ENCODE measurements at places on chromosomes 6 and 20.
A peak's percentile ranks its signal among the peaks of the same experiment; 100 is the strongest.

GRCh38 chr6:15573384-15573783 is 89.4 kb downstream of the DTNBP1 start:
- DNase-seq, result no peak

GRCh38 chr20:58751979-58752378 is 59.4 kb downstream of the NPEPL1 start:
- DNase-seq, result no peak

GRCh38 chr20:24131684-24132083 is 143.1 kb upstream of the GGTLC1 start:
- no peak for DNase-seq

DNA sequence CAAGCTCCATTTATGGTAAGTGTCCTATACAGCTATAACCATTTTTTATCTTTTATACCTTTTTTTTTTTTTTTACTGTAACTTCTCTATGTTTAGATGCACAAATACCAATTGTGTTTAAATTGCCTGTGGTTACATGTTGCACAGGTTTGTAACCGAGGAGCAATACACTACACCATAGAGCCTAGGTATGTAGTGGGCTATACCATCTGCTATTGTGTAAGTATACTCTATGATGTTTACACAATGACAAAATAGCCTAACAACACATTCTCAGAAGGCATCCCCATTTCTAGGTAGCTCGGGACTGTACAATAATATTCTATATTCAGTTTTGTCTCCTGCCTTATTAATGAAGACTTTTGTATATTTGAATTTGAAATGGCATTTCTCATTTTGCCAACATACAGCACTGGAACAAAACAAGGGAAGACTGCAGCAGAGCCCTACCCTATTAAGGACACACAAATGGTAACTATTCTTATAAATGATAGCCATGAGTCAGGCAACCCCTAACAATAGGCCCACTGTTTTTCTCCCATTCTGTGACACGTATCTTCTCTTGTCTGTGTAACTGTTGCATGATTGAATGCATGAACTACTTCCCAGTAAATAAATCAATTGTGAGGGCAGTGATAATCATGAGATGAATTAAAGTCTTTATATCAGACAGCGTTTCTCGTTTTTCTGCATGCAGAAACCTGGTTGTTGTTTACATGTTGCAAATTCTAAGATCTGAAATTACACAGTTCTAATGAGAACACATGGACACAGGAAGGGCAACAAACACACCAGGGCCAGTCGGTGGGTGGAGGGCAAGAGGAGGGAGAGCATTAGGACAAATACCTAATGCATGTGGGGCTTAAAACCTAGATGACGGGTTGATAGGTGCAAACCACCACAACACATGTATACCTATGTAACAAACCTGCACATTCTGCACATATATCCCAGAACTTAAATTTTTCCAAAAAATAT is 173.9 kb downstream of the EPM2A start:
- no peak for DNase-seq

- no peak for DNase-seq
Measured at GRCh38 chr6:84508981-84509380, 255.4 kb downstream of the TBX18 start.

DNA sequence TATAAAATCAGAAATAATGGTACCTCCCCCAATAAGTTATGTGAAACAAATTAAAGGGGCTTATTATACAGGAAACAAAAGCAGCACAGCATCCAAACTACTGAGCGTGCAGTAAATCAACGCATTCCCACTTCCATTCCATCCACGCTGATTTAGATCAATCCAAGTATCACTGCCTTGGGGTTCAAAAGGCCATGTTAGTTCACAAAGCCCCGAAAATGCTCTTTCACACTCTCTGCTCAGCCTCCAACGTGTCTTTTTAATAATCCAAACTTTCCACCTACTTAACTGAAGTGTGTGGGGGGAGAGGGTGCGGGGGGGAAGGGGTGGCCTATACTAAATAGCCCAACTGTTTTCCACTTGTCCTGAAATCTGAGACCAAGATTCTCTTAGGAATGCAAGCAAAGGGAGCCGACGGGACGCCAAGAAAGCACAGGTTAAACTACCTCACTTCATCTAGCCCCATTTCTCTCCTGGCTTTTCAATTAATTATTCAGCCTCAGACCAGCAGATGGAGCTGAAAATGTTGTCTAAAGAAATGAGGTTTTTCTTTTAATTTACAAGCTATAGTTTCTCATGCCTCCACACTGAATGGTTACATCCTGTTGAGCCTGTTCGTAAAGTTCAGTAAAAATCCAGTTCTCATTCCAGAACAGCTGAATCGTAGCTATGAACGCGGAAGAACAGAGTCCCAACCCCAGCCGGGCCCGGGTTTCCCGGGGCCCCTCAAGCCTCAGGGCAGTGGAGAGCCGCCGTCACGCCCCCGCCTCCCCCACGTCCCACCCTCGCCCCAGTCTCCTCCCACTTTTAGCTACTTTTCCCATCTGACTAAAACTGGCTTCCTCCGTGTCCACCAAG is 1.0 kb upstream of the NXT1 start:
- DNase-seq, result peak; percentile 67

GRCh38 chr6:35044761-35045421 is 96.2 kb downstream of the TCP11 start:
- DNase-seq, result no peak

DNA sequence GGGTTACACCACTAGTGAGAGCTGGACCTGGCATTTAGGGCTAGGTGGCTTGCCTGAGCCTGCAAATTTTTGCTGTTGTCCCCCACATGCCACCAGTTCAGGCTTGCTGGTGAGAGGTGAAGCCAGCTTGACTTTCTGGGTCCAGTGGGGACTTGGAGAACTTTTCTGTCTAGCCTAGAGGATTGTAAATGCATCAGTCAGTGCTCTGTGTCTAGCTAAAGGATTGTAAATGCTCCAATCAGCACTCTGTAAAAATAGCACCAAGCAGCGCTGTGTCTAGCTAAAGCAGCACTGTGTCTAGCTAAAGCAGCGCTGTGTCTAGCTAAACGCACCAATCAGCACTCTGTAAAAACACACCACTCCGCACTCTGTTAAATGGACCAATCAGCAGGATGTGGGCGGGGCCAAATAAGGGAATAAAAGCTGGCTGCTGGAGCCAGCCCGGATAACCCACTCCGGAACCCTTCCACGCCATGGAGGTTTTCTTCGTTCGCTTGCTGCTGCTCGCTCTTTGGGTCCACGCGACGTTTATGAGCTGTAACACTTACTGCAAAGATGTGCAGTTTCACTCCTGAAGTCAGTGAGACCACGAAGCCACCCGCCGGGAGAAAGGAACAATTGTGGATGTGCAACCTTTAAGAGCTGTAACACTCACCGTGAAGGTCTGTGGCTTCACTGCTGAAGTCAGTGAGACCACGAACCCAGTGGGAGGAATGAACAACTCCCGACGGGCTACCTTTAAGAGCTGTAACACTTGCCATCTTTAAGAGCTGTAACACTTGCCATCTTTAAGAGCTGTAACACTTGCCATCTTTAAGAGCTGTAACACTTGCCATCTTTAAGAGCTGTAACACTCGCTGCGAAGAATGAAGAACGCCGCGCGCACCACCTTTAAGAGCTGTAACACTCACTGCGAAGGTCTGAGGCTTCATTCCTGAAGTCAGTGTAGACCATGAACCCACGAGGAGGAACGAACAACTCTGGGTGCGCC is 27.3 kb downstream of the GMPR start:
- DNase-seq, result no peak

DNA sequence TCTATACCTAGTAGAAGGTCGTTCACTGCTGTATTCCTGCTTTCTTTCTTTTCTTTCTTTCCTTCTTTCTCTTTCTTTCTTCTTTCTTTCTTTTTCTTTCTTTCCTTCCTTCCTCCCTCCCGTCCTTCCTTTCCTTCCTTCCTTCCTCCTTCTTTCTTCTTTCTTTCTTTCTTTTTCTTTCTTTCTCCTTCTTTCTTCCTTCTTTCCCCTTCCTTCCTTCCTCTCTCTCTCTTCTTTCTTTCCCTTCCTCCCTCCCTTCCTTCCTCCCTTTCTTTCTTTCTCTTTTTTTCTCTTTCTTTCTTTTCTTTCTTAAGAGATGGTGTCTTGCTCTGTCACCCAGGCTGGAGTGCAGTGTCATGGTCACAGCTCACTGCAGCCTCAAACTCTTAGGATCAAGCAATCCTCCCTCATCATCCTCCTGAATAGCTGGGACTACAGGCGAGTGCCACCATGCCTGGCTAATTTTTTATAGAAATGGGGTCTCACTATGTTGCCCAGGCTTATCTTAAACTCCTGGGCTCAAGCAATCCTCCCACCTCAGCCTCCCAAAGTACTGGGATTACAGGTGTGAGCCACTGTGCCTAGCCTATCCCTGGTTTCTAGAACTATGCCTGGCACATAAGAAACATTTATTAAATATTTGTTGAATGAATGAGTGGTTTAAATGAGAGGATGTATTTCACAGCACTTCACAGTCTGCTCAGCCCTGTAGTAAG is 2.6 kb upstream of the DNPH1 start:
- no peak for DNase-seq

GRCh38 chr6:12414096-12414675 is 124.0 kb downstream of the EDN1 start:
- DNase-seq, result no peak

DNA sequence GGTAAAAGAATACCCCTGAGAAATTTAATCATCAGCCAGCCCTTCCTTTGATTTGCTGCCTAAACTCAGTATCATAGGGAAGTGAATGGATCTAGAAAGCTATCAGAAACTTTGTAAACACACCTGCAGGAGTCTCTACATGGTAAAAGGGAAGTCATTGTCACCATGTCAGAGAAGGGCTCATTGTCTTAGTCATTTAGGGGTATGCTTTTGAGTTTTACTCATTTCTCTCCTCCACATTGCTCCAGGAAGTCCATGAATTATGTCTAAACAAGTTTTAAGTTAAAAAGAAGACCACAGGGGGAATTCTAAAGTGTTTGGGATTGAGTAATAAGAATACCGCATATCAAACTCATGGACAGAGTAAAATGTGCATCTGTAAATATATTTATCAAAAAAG is 2.5 kb downstream of the SLC17A1 start:
- DNase-seq, result no peak

- no peak for DNase-seq
Measured at GRCh38 chr6:53361549-53362031, 12.8 kb upstream of the ELOVL5 start.

GRCh38 chr20:19977373-19977770 is 39.8 kb upstream of the NAA20 start:
- no peak for DNase-seq

DNA sequence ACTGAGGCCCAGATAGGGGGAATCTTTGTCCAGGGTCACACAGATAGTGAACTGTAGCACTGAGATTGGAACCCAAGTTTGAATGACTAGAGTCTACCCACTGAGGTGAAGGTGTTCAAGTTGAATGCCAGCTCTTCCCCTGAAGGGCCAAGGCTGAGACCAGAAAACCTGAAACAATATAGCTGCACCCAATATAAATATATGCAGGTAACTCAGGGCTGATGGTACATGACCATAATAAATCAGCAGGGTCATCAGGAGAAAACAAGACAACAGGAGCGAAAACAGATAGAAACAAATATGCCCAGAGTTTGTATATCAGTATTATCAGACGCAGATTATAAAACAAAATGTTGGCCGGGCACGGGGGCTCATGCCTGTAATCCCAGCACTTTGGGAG is 4.0 kb upstream of the RBCK1 start:
- DNase-seq, result no peak

DNA sequence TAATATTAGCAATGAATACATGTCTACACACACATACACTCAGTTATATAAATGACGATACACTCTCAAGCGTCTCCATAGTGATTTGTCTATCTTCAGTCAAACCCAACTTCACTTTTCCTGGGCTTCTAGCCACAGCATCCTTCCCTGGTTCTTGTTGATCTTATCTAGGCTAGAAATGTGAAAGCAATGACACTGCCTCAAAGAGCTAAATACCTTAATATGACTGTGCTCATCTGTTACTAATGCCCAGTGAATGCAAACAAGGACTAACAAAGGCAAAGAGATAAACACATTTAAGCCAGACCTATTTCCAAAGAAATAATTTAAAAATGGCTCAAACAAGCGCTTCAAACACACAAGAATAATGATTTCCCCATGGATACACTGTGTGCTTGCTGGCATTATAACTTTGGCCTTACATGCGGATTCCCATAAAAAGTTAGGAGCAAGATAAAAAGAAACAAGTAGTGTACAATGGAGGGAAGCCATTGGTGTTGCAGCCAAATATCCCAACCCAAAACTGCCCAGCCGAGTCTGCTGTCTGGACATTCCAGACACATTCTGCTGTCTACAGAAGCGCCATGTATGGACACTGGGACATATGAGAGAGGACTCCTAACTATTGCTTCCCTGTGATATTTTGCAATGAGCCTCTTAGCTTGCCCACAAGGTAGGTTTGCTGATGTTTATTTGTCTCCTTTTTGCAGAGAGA is 19.5 kb upstream of the DAAM2 start:
- no peak for DNase-seq

- DNase-seq, result no peak
Measured at GRCh38 chr6:143248359-143248758, 187.7 kb downstream of the AIG1 start.

DNA sequence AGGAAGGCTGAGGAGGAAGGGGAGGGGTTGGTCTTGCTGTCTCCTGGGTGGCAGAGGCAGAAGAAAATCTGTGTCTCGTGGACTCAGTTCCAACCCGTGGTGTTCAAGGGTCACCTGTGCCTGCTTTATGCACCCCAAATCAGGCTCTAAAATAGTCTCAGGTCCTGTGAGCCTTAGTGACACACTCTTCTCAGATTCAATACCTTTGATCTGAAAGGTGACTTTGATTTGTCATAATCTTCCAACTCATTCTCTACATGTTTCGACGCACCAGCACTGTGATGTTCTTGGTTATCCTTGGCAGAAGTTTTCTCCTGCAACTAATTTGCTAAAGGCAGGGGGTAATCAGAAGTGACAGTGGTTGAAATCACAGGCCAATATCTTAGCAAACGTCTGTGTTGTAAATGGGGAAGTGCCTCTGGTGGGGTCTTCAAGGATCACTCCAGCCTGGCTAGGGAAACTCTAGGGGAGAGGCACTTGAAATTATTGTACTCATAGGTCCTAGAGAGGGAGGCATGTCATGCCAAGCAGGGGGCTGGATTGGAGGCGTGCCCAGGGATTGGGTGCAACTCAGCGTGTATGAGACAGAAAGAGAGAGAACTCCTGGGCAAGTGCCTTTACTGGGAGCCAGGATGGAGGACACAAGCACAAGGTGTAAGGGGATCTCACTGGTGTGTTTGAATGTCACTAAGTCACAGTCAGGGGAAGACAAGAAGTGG is 19.0 kb upstream of the PRND start:
- DNase-seq, result no peak

- DNase-seq, result no peak
Measured at GRCh38 chr6:116447496-116448011, 13.6 kb upstream of the CALHM6 start.

- DNase-seq, result no peak
Measured at GRCh38 chr6:144395014-144395413, 109.9 kb downstream of the UTRN start.

DNA sequence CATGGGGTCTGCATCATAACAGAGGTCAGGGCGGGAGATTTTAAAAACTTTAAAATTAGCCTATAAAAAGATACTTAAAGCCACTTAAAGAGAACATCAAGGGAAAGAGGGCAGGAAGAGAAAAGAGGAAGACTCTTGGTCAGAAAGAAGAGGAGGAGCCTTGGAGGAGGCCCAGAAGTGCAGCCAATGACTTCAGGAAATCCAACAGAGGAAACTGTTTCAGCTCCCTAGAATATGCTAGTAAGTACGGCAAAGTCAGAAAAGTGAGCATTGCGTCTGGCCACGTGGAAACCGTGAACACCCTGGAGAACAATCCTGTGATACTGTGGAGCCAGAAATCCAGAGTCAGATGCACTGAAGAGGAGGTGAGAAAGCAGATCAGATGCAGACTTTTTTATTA is 22.5 kb upstream of the NHSL1 start:
- no peak for DNase-seq
